NCI-H1694 (cell line): ENCODE measurements at places on chromosomes 1 and 21.

DNA sequence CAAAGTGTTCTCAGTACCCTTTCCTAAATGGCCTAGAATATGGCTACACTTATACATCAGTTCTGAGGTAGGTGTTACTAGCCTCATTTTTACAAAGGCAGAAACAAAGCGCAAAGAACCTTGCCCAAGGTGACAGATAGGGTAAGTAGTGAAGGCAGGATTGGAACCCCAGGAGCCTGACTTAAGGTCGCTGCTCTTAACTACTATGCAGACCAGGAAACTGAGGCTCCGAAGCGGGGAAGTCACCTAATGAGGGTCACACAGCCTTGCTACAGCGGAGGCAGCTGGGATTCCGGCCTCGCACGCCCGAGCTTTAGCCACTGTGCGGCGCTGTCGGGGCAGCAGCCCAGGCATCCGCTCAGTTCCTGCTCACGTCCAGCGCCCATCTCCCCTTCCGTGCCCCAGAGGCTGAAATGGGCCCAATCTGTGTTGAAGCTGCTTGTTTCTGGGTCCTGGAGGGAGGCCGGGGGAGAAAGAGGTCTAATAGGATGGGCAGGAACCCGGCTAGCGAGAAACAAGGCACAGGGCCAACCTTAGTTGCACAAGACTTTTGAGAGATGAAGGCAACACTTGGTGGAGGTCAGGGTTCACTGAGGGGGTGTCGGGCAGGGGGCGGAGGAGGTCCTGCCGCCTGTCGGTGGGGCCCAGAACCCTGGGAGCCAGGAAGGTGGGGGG is 1.4 kb upstream of the FOXD2 start:
- peak; percentile 77 for DNase-seq

DNA sequence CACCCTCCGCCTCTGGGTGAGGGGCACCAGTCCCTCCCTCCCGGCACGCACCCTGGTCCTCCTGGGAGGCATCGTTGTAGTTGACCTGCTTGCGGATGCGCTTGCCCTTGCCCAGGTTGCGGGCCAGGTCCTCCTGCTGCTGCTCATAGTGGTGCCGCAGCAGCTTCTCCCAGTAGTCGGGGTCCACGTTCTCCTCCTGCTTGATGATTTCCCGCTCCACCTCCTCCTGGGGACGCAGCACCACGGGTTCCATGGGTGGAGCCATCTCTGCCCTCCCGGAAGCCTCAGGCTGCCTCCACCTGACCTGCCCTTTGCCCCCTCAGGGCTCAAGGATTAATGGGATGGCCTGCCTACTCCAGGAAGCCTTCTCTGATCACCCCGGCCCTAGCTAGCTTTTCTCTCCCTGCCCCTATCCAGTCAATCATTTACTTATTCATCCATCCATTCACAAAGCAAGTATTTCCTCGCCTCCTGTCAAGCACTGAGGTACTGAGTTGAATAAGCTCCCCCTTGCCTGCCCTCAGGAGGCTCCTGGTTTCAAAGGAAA is 53.5 kb downstream of the CHD5 start:
- DNase-seq, result no peak

DNA sequence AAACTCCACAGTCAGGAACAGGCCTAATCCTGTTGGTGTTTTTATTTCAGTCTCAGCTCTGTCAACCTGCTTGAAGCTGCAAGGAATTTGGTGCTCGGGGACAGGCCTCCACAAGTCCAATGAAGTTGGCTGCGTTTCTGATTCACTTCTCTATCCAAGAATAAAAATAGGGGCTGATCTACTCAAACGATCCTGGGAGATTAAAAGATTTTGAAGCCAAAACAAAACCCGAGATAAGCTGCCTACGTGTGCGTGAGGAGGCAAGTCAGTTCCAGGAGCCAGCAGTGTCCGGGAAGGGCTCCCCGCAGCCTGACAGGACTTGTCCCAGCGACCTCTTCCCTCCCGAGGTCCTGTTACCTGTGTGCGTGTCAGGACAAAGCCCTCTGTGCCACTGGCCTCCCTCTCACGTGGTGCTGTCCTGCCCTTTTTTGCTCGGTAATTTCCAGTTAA is 98.0 kb downstream of the ETS2 start:
- DNase-seq, result no peak

- no peak for DNase-seq
Measured at GRCh38 chr1:94215955-94216354, 21.4 kb downstream of the ARHGAP29 start.

GRCh38 chr1:180787628-180788307 is 124.9 kb upstream of the KIAA1614 start:
- no peak for DNase-seq

DNA sequence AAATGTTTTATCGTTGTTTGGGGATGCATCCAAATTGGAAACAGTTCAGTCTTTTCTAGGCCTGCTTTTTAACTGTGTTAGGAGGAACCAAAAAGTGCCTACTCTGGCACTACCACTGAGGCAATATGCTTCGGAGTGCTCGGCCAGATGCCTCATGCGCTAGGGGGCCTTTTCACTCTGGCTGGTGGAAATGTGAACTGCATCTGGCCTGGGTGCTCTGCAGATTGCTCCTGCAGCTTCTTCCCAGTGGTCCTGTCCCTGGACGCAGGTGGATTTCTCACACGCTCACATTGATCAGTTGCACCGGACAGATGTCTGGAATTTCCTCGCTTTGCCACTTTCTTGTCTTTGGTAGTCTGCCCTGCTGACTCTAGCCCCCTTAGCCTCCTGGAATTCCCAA is 330.2 kb upstream of the FMN2 start:
- no peak for DNase-seq

DNA sequence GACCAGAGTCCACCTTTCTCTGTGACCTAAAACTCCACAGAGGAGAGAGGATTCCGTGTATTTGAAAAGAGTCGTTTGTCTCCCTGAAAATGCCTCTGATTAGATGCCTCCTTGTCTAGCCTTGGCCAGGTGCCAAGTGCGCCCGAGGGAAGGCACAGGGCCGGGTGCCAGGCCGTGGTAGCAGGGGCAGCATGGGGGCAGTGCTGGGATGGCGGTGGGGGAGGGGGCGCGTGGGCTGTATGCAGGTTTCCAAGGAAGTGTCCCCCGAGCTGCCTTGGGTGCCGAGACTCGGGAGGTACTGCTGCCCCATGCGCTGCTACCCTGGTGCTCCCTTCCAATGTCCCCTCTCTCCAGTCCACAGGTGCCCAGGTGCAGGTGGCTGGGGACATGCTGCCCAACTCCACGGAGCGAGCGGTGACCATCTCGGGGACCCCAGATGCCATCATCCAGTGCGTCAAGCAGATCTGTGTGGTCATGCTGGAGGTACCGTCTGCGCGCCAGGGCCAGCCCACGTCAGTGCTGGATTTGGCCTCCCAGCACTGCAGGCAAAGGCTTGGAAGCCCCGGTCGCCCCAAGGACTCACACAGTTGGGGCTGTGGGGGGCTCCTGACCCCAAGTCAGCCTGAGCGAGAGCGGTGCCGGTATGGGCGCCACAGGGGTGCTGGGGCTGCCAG is 70.9 kb upstream of the COL6A1 start:
- DNase-seq, result no peak

GRCh38 chr1:210415846-210416448 is 87.2 kb downstream of the HHAT start:
- DNase-seq, result no peak

- DNase-seq, result no peak
Measured at GRCh38 chr1:184212649-184213314, 161.3 kb downstream of the TSEN15 start.

- no peak for DNase-seq
Measured at GRCh38 chr1:25033030-25033827, 103.2 kb upstream of the RUNX3 start.

DNA sequence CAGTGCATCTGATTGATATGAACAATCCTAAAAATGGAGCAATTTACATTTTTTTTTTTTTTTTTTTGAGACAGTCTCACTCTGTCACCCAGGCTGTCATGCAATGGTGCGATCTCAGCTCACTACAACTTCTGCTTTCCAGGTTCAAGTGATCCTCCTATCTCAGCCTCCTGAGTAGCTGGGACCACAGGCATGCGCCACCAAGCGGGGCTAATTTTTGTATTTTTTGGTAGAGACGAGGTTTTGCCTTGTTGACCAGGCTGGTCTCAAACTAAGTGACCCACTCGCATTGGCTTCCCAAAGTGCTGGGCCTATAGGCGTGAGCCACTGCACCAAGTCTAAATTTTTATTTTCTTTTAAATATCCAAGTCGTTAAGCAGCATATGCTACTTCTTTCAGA is 109.0 kb downstream of the FAF1 start:
- no peak for DNase-seq

- DNase-seq, result peak; percentile 80
Measured at GRCh38 chr1:11377001-11377583, 101.9 kb upstream of the DISP3 start.

- no peak for DNase-seq
Measured at GRCh38 chr1:198121056-198121826, 35.6 kb upstream of the NEK7 start.

- DNase-seq, result no peak
Measured at GRCh38 chr1:221032637-221033280, 153.5 kb downstream of the HLX start.

- DNase-seq, result peak; percentile 90
Measured at GRCh38 chr1:230896779-230897178, 28.5 kb upstream of the C1orf198 start.

DNA sequence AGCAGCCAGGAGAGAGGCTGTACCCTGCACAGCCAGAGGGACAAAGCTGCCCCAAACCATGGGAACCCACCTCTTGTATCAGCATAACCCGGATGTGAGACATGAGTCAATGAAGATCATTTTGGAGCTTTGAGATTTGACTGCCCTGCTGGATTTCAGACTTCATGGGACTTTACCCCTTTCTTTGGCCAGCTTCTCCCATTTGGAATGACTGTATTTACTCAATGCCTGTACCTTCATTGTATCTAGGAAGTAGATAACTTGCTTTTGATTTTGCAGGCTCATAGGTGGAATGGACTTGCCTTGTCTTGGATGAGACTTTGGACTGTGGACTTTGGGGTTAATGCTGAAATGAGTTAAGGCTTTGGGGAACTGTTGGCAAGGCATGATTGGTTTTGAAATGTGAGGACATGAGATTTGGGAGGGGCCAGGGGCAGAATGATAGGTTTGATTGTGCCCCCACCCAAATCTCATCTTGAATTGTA is 616.2 kb downstream of the RWDD3 start:
- no peak for DNase-seq

DNA sequence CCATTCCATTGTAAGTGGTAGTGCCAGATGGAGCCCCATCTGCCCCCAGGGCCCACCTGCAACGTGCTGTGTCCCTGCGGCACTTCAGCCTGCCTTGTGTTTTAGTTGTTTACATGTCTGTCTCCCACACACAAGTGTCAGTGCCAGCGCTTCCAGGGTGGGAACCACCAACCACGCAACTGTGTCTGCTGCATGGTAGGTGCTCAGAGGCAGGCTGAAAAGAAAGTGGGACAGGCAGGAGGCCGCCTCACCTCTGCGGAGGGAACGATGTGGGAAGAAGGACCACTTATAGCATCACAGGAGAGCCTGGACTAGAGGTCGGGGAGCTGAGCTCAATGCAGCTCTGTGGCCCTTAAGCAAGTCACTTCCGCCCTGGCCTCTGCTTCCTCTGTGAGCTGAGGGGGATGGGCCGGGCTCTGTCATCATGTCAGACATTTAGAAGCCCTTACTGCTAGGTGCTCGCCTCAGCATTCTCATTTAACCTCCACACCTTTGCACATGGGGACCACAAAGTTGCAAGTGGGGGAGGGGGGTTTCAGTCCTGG is 17.9 kb downstream of the SLC9A1 start:
- peak; percentile 62 for DNase-seq

GRCh38 chr21:28959367-28960099 is 33.1 kb downstream of the LTN1 start:
- no peak for DNase-seq

DNA sequence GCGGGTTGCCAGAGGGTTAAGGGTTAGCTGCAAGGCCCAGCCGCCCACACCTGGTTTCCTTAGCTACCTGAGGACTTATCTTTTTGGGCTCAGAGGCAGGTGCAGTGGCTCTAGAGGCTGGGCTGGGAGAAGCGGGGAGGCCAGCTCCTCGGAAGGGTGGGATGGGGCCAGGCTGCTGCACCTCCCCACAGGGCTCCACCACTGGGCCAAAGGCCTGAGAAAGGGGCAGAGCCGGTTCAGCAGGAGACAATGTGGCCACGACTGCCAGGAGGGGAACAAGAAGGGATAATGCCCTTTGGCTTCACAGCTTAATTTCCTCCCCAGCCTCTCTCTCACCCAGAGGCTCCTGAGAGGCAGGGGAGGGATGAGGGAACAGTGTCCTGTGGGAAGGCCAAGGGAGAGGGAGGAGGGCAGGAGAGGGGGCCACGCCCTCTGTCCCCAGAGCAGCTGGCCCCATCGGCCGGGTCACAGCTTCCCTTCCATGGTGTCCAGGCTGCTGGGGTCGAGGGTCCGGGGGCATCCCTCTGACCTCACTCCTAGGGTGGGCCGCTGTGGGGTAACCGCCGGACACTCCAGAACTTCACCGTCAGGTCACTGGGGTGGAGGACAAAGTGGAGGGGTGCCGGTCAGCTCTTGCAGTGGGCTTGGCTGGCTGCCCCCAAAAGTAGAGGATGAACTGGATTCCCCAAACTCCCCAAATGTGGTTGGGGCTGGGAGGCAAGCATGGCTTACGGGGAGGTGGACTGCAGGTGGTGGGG is 50.4 kb downstream of the KIF21B start:
- DNase-seq, result no peak

GRCh38 chr1:192131914-192132313 is 26.3 kb upstream of the RGS18 start:
- DNase-seq, result no peak

DNA sequence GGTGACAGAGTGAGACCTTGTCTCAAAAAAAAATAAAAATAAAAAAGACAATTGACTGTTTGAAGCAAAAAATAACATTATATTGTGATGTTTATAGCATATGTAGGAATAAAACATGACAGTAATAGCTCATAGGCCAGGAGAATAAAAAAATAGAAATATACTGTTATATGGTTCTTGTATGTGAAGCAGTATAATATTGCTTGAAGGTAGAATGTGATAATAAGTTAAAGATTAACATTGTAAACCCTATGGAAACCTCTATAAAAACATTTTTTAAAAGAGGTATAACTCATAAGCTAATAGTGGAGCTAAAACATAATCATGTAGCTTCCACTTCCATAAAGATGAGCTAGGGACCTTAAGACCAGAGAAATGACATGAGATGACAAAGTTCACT is 23.5 kb downstream of the GJA4 start:
- no peak for DNase-seq

- DNase-seq, result no peak
Measured at GRCh38 chr1:196319301-196319700, 288.9 kb downstream of the KCNT2 start.
